ENCODE measurements at places on chromosomes 1 and 21. TPM values are rescaled to one million over a fixed set of nuclear protein-coding genes. Genes with fewer than 3 reads are reported as not detected.

The REN gene
- not detected for total RNA-seq

The CACNA1S gene
- not detected for total RNA-seq

The TMEM61 gene
- not detected for total RNA-seq

The HTR6 gene
- total RNA-seq: not detected

The ZBTB40 gene
- 11.3 TPM for total RNA-seq

The NLRP3 gene
- total RNA-seq: 0.29 TPM

The CHI3L1 gene
- not detected for total RNA-seq

The BRDT gene
- not detected for total RNA-seq

GRCh38 chr1:18959591-18959990, 3.1 kb upstream of the IFFO2 start:
- no peak for DNase-seq

DNA sequence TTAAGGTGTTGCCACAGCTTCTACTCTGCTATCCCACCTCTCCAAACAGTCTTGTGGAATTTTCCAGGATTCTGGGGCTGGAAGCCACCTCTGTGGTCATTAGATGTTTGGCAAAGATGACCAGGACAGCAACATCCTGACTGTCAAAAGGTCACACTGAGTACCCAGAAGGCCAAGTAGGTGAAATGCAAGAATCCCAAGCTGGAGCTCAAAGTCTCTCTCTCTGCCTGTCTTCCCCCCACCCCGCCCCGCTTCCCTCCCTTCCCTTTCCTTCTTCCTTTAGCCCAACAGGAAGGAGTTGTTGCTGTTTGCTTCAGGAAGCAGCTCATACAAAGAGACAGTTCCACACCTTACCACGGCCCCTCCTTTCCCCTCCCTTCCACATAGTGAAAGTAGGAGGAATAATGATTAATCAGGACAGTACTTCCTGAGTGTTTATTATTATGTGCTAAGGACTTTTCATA, 75.6 kb upstream of the SLC2A1 start:
- no peak for DNase-seq

DNA sequence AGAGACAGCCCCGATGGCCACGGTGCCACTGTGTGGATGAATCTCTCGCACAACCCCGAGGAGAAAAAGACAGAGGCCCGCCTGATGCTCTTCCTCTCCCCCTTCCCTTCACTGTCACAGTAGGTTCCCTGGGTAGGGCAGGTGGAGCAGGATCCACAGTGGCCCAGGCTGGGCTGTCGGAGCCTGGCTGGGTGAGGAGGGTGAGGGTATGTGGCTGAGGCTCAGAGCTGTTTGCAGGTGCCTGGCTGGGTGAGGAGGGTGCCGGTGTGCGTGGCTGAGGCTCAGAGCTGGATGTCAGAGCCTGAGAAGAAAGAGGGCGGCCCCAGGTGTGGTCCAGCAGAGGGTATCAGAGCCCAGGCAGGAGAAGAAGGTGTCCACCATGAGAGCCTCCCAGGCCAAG, 2.7 kb downstream of the CFAP74 start:
- no peak for DNase-seq

DNA sequence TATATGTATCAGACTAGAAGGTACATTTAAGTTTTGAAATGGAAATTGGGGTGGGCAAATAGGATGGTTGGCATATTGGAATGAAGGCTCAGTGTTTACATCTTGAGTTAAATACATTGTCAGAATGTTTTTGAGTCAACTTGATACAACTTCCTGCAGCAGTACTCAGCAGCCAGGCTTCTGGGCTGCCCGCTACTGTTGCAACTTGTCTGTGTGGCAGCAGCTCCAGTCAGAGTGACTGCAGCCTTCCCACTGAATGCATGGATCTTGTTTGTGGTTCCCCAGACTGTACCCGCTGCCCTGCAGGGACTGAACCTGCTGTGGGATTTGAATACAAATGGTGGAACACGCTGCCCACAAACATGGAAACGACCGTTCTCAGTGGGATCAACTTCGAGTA, 24.9 kb upstream of the SARS1 start:
- no peak for DNase-seq

DNA sequence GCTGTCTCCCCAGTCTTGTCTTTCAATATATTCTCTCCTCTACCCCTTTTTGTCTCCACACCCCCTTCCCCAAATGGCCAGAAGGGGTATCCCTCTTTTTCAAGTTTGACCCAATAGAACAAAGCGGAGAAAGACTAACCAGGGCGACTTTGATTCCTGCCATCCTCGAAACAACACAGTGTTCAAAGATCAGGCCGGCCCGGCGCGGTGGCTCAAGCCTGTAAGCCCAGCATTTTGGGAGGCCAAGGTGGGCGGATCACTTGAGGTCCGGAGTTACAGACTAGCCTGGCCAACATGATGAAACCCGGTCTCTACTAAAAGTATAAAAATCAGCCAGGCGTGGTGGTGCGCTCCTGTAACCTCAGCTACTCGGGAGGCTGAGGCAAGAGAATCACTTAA, 77.0 kb upstream of the IFNAR2 start:
- DNase-seq: no peak

DNA sequence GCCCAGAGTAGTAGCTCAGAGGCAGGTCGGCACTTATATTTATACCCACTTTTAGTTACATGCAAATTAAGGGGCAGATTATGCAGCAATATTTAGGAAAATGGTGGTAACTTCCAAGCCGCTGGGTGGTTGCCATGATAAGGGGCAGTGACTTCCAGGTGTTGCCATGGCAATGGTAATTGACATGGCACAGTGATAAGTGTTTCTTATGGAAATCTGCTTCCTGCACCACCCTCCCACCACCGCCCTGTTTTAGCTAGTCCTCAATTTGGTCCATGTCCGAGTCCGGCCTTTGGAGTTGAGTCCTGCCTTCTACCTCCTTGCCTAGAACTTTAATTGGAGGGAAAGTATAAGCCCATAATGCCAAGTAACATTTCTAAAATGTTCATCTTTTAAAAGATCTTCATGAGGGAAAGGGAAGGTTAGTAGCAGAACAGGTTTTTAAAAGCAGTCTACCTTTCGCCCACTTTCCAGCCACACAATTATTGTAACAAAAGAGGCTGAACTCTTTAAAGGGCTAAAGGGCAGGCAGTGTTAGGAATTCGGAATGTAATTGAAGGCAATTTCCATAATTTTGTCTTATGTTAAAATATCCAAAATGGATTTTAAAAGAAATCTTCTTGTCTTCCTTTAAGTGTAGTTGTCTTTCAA, 21.7 kb downstream of the ZBTB8B start:
- DNase-seq: no peak

- DNase-seq: no peak
Observed at GRCh38 chr1:71719330-71719729, 563.0 kb downstream of the NEGR1 start.

DNA sequence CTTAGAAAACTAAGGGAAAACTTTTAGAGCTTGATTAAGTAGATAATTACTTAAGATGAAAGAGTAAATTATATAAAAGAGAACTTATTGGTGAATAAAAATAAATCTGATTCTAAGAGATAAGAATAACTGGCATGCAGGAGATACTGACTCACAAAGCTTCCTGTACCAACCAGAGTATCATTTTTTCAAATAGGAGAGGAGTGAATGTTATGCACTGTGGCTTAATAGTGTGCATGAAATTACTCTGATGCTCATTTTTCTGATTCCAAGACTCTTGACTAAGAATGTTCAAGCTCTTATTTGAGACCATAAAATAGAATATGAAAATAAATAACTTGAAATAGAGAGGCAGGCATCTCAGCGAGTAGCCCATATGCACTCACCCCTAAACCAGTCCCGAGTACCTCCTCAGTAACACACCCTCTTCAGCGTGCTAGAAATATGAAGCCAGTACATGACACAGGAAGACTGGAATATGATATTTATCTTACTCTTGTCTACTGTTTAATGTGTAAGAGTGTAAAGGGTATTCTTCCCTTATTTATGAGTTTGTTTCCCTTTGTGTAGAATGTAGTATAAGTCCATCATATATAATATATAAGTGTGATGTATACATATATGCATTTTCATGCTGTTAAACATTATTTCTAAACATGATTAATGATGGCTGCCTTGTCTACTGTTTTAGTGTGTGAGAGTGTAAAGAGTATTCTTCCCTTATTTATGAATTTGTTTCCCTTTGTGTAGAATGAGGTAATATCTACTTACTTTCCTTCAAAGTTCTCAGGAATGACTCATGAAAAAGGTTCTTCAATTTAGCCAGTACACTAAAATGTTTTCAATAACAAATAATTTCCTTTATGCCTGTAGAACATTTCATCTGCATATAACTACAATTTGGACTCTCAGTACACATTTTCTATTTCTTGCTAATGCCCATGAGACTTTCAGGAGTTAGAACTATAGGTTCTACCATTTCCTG, 99.2 kb upstream of the PALMD start:
- DNase-seq: no peak

DNA sequence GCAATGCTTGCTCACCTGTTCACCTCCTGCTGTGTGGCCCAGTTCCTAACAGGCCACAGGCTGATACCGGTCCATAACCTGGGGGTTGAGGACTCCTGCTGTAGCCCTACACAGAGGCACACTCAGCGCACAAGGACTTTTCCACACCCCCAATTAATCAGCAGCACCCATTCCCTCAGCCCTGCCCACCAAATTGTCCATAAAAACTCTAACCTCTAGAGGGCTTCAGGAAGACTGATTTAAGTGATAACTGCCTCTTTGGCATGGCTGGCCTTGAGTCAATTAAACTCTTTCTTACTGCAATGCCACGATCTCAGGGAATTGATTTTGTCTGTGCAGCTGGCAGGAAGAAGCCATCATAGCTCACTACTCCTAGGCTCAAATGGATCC, 71.3 kb upstream of the MUTYH start:
- no peak for DNase-seq

DNA sequence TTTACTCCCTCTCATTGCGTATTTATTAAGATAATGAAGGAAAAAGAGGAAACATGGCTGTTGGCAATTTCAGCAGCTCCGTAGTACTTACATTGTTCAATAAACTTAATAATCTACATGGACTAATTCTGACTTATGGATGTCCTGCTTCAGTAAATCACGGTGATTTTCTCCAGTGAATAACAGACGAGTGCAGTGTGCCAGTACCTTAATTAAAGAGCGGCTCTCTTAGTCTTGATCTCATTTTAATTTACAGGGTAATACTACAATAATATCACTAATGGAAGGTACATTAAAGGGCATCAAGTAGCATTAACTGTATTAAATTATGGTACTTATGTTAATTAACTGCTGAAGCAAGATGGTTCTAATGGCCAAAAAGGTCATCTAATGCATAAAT, 187.2 kb downstream of the NTNG1 start:
- DNase-seq: no peak

DNA sequence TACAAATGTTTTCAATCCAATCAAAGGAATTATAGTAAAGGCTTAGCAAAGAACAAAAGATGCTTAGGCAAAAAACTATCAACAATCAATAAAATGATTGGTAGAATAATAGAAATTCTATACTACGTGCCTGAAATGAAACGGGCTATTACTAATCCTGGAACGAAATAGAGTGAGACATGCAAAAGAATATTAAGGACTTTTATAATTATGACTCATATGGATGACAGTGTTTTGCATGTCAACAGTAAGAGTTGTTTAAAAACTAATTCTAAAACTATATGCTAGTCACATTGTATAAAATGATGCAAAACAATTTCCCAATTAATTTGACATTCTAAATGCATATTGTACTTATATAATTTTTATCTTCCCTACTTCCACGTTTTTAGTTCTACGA, 35.6 kb downstream of the LRRIQ3 start:
- no peak for DNase-seq

All from uterus (tissue), 4 donors.